ENCODE measurements at places on chromosomes 6 and 20. TPM values are rescaled to one million over a fixed set of nuclear protein-coding genes. Genes with fewer than 3 reads are reported as not detected.

DNA sequence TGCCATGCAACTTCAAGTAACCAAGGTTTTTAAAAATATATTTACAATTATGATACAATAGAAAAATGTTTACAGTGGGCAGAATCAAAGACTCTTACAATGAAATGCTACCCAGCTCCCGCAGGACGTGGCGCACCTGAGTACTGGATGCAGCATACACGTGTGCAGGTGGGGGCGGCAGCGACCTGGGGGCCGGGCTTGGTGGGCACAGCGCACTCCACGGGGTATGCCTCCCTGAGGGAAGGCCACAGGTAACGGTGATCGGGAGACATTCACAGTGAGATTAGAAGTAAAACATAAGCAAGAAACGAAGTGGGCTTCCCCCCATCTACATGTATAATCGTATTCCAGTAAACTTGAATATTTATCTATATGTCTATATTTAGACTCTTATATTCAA is 54.2 kb downstream of the WDR27 start:
- no peaks in the 10 kb centered on the region for H3K4me1 ChIP-seq
- H3K4me3 ChIP-seq = no peak overlapping the region
- H3K27ac ChIP-seq = no peak overlapping the region
- H3K27me3 ChIP-seq = no peaks in the 10 kb centered on the region
- no peak for DNase-seq

DNA sequence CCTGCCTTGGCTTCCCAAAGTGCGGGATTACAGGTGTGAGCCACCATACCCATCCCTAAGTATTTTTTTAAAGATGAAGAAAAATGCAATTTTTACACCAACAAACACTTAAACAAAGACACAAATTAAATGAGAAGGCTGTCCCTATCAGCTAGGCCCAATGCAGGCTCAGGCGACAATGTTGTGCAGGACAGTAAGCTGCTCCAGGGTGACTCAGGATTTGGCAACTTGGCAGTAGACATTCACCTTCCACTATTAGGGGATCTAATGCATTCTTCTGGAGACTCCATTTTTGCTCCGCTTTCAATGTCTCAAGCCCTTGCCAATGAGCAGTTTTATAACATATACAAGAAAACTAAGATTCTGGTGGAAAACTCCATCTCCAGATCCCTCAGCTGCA is 19.7 kb downstream of the NDRG3 start:
- no peaks in the 10 kb centered on the region for H3K4me1 ChIP-seq
- DNase-seq = no peak
- H3K27me3 ChIP-seq = no peaks in the 10 kb centered on the region
- H3K4me3 ChIP-seq = no peak overlapping the region
- no peak overlapping the region for H3K27ac ChIP-seq

DNA sequence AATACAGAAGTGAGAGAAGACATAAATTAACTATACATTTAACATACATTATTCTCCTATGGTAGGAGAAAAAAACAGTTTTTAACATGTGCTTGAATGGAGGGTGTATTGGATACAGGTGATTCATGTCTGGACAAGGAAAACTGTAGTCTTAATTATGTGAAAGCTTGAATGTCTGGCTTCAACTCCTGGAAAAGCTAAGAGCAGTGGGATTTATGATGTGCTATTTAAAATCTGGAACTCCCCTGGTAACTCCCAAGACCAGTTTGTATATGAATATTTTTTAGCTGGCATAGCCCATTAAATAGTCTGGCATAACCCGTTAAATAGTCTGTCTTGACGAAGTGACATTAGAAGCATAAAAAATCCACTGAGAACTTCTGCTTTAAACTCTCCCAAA is 410.0 kb upstream of the PTCHD4 start:
- H3K27me3 ChIP-seq = no peaks in the 10 kb centered on the region
- no peak overlapping the region for H3K4me3 ChIP-seq
- no peaks in the 10 kb centered on the region for H3K4me1 ChIP-seq
- no peaks in the 10 kb centered on the region for H3K36me3 ChIP-seq
- no peak for DNase-seq
- no peak overlapping the region for H3K27ac ChIP-seq

DNA sequence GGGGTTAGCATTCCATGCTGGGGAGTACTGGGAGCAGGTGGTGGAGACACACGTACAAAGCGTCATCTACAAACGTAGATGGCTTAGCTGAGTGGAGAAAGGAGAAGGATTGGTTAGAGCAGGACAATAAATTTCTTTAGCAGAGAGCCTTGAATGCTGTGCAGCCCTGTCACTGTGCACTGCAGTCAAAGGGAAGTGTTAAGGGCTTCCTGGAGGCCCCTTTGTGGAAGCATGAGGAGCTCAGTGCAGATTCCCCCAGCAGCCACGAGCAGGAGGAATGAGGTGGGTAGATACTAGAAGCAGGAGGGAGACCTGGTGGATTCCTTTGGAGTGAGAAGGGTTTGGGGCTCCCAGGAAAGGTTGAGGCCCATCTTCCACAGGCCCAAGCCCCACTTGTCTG is 6.1 kb upstream of the TREML4 start:
- no peaks in the 10 kb centered on the region for H3K4me1 ChIP-seq
- H3K27me3 ChIP-seq = peaks cover 7% of the 10 kb centered on the region
- DNase-seq = no peak
- H3K36me3 ChIP-seq = no peaks in the 10 kb centered on the region
- no peak overlapping the region for H3K4me3 ChIP-seq

GRCh38 chr6:170093658-170094596 is 197.0 kb downstream of the DLL1 start:
- H3K4me3 ChIP-seq = no peak overlapping the region
- DNase-seq = no peak
- H3K27ac ChIP-seq = no peak overlapping the region
- H3K27me3 ChIP-seq = no peaks in the 10 kb centered on the region

DNA sequence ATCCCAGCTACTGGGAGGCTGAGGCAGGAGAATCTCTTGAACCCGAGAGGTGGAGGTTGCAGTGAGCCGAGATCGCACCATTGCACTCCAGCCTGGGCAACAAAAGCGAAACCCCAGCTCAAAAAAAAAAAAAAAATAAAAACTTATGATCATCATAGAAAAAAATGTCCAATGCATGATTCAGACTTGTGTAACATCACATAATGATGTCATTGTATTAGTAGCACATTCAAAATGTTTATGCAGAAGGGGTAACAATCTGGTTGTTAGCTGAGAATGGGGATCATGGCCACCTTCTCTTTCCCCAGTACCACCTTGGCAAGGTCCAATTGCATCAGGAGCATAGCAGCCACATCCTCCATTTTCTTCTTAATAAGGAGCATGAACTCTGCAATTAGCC is 137.6 kb upstream of the MARCKS start:
- DNase-seq = no peak
- no peaks in the 10 kb centered on the region for H3K36me3 ChIP-seq
- H3K4me3 ChIP-seq = no peak overlapping the region
- no peaks in the 10 kb centered on the region for H3K4me1 ChIP-seq

- H3K27me3 ChIP-seq = no peaks in the 10 kb centered on the region
- H3K4me3 ChIP-seq = no peak overlapping the region
- no peaks in the 10 kb centered on the region for H3K36me3 ChIP-seq
- no peak overlapping the region for H3K27ac ChIP-seq
Measured at GRCh38 chr6:163191704-163192537, 222.6 kb upstream of the QKI start.

DNA sequence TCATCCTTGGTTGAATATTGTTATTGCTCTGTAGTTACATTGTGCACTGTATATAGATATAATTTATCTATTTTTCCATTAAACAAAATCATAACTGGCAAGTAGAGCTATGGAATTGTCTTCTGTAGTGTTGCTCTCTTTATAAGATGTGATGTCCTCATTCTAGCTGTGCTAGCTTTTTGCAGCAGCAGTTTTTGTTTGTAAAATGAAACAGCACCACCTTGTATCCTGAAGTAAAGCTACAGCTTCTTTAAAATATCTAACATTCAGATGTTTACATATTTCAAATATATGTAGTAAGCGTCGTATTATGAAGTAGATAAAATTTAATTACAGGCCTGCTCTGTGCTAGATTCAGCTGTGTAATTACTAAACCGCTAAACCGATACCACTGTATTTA is 328.8 kb upstream of the MANEA start:
- H3K36me3 ChIP-seq = no peaks in the 10 kb centered on the region
- no peaks in the 10 kb centered on the region for H3K27me3 ChIP-seq
- H3K4me3 ChIP-seq = no peak overlapping the region

GRCh38 chr6:140464720-140465119 is 1090.3 kb upstream of the CITED2 start:
- no peaks in the 10 kb centered on the region for H3K4me1 ChIP-seq
- no peak overlapping the region for H3K4me3 ChIP-seq
- H3K27ac ChIP-seq = no peak overlapping the region
- H3K27me3 ChIP-seq = no peaks in the 10 kb centered on the region
- H3K36me3 ChIP-seq = no peaks in the 10 kb centered on the region
- no peak for DNase-seq

GRCh38 chr6:108170332-108171290 is 4.8 kb downstream of the NR2E1 start:
- no peak overlapping the region for H3K27ac ChIP-seq
- peaks cover 61% of the 10 kb centered on the region for H3K4me1 ChIP-seq
- no peak for DNase-seq
- peaks cover 50% of the 10 kb centered on the region for H3K27me3 ChIP-seq
- H3K4me3 ChIP-seq = no peak overlapping the region

GRCh38 chr6:118899948-118900347 is 6.0 kb downstream of the ASF1A start:
- H3K27me3 ChIP-seq = no peaks in the 10 kb centered on the region
- H3K4me3 ChIP-seq = peak overlapping the region; percentile 78
- peaks cover 19% of the 10 kb centered on the region for H3K36me3 ChIP-seq
- peak; percentile 40 for DNase-seq
- peak overlapping the region; percentile 79 for H3K27ac ChIP-seq
- peaks cover 78% of the 10 kb centered on the region for H3K4me1 ChIP-seq

DNA sequence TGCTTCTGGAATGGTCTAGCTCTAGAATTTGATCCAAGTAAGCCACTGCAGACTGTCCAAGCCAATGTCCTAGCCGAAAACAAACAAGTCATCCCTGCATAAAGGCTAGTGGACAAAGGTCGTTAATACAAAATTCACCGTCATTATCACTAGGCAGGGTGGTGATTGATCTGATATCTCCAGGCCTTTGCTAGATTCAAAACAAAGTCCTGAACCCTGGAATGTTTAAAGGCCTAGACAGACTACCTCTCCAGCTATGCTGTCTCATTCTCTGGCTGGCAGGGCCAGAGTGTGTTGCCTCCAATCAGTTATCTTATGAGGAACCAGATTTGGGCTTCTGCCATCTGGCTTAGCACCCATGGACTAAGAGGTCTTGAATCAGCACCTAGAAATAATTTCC is 38.3 kb downstream of the MAP7 start:
- no peak overlapping the region for H3K27ac ChIP-seq
- no peak overlapping the region for H3K4me3 ChIP-seq
- DNase-seq = no peak
- H3K36me3 ChIP-seq = no peaks in the 10 kb centered on the region
- no peaks in the 10 kb centered on the region for H3K27me3 ChIP-seq
- H3K4me1 ChIP-seq = no peaks in the 10 kb centered on the region

DNA sequence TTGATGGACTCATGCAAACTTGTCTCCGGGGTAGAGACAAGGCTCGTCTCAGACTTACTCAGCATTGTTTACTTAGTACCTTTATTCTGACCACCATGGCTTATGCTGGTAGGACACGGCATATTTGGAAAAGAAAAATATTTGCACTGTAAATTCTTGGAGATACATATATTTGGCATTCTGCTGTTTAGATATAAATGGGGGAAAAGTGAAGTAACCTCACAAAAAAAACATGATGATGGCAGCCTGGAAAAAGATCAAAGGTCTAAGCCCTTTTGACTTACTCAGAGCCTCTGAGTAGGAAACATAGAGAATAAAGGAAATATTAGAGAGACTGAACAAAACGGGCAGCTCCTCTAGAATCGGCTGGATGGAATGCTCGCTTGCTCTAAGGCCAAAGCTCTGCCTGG is 32.5 kb downstream of the PDE10A start:
- no peaks in the 10 kb centered on the region for H3K36me3 ChIP-seq
- no peaks in the 10 kb centered on the region for H3K27me3 ChIP-seq
- H3K27ac ChIP-seq = no peak overlapping the region
- H3K4me3 ChIP-seq = no peak overlapping the region

DNA sequence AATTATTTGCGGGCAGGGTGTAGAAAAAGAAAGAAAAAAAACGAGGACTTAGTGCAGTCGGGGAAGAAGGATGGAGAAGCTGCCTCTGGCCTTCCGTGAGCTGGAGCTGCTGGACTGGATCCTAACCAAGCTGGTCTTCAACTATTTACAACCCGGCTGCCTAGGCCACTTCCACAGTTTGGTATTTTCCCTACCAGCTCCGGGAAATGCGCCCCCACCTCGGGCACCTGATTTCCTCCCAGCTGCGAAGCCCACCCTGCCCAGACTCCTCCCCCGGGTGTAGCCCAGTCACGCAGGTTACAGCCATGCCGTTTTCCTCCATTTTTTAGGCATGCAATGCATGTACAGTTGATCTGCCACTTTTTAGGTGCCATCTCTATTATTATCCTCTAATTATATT is 21.2 kb downstream of the THEMIS start:
- no peaks in the 10 kb centered on the region for H3K4me1 ChIP-seq
- H3K36me3 ChIP-seq = no peaks in the 10 kb centered on the region
- DNase-seq = no peak
- no peak overlapping the region for H3K27ac ChIP-seq
- H3K4me3 ChIP-seq = no peak overlapping the region

DNA sequence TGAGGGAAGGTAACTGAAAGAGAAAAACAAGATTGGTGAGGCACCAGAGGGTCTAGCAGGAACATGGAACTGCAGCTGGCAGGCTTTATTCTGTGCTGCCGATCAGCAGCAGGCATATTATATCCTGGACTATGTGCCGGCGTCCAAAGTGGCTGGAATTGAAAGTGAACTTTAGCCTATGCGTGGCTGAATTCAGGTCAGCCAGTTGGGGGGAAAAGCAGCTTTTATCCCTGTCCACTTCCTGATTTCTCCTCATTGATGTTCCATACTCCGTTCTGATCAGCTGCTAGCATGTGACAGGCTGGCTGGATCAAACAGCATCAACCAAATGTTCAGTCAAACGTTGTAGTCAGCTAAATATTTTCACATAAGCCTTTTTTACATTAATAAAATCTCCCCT is 99.0 kb downstream of the CAP2 start:
- no peak overlapping the region for H3K4me3 ChIP-seq
- H3K36me3 ChIP-seq = no peaks in the 10 kb centered on the region
- no peak overlapping the region for H3K27ac ChIP-seq
- DNase-seq = no peak
- no peaks in the 10 kb centered on the region for H3K4me1 ChIP-seq

DNA sequence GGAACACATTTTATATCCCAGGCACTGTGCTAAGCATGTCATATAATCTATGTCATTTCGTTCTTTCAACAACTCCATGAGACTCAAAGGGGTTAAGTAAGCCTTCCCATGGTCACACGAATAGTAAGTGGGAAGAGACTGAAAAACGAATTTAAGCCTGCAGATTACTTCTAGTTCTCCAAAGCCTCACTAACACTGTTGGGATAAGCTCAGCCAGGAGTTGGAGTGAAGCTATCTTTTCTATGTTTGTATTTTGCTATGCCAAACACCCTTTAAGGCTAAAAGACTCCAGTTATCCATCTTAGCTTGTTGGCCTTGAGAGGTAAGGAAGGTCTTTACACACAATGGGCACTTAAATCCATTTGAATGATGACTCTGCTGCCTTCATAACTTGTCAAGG is 148.1 kb upstream of the UST start:
- no peaks in the 10 kb centered on the region for H3K36me3 ChIP-seq
- H3K4me1 ChIP-seq = no peaks in the 10 kb centered on the region
- DNase-seq = no peak

The PLEKHG1 gene
- total RNA-seq = 29.9 TPM

The RSPH9 gene
- 0.15 TPM for total RNA-seq

The ADGRB3 gene
- not detected for total RNA-seq

The VSX1 gene
- not detected for total RNA-seq

The NOX3 gene
- total RNA-seq = not detected

The PDYN gene
- not detected for total RNA-seq
